ENCODE measurements at places on chromosomes 13 and 19. TPM values are rescaled to one million over a fixed set of nuclear protein-coding genes. Genes with fewer than 3 reads are reported as not detected.

The IQCN gene
- total RNA-seq = 2.4 TPM

GRCh38 chr19:18326772-18327171 is 3.9 kb upstream of the LSM4 start:
- DNase-seq = no peak
- H3K27me3 ChIP-seq = no peaks in the 10 kb centered on the region
- H3K4me1 ChIP-seq = peaks cover 30% of the 10 kb centered on the region
- H3K4me3 ChIP-seq = no peak overlapping the region

The LACC1 gene
- 11.2 TPM for total RNA-seq

DNA sequence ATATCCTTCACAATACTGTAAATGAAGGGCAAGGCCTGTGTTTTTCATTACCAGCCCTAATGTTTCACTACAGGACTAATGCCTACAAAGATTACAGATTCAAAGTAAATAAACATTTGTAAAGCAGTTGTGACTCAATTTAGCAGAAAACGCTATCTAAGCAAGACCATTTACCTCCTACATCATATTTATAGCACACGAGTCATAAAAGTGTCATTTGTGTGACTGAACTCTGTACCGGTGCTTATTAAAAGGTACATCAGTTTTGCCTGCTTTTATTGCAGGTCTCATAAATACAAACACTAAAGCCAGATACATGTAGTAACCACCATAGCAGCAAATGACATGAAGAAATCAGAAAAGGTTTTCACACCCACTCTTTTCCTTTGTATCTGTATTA is 61.5 kb upstream of the SLC15A1 start:
- no peaks in the 10 kb centered on the region for H3K36me3 ChIP-seq
- no peak overlapping the region for H3K27ac ChIP-seq

The NLRP4 gene
- total RNA-seq = not detected

All from stomach (tissue), 19 donors.